ENCODE measurements at places on chromosomes 5 and 9.

GRCh38 chr5:34530637-34531036 is 125.5 kb upstream of the RAI14 start:
- DNase-seq, result peak; percentile 65

- DNase-seq, result no peak
These were observed 27.0 kb downstream of the VCAN start for GRCh38 chr5:83498585-83498984.

GRCh38 chr9:99447951-99448350 is 225.9 kb downstream of the SEC61B start:
- no peak for DNase-seq

DNA sequence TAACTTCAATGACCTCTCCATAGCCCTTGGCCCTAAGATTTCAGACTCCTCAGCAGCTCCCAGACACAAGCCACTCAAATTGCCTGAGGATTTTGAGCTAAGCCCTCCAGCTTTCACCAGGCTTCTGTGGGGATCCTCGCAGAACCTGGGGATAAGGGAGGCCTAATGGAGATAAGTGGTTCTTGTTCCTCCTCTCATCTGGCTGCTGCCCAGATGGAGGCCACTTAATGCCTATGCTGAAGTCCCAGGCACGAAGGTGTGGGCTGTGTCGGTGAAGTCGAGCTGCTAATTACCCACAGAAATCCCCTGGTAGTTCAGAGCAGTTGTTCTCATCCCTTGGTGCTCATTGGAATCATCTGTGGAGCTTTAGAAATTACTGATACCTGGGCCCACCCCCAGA is 10.3 kb upstream of the FAT2 start:
- no peak for DNase-seq

DNA sequence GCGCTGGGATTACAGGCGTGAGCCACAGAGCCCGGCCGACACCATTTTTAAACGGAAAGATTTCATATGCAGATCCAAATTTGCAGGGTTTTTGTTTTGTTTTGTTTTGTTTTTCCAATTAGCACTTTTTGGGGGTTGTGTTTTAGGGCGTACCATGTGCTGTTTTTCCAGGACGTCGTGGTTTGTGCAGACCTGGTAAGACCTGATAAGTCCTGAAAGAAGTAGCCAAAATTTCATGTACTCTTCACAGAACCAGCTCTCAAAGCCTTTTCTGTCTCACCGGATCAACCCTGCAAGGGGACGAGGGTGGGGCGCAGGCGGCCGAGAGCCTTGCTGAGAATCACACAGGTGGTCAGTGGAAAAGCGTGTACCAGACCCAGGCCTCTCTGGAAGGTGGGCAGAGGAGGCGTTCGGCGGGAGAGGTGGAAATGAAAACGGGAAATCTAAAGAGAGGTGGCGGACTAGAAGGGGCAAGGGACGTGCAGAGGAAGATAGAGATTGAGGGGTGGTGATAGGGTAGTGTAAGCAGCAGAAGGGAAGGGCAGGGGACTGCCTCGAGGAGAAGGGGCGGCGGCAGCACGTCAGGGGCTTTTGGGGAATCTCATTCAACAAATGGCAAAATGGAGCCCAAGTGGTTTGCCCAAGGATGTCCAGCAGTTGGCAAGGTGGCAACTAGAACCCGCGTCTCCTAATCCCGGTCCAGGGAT is 1.1 kb upstream of the FAF2 start:
- DNase-seq, result no peak

- DNase-seq, result no peak
These were observed 242.7 kb downstream of the SYK start for GRCh38 chr9:91044354-91044753.

- DNase-seq, result no peak
These were observed 3.3 kb upstream of the LHX2 start for GRCh38 chr9:124008303-124008693.

GRCh38 chr5:139646912-139647505 is 1.1 kb upstream of the CXXC5 start:
- peak; percentile 83 for DNase-seq

DNA sequence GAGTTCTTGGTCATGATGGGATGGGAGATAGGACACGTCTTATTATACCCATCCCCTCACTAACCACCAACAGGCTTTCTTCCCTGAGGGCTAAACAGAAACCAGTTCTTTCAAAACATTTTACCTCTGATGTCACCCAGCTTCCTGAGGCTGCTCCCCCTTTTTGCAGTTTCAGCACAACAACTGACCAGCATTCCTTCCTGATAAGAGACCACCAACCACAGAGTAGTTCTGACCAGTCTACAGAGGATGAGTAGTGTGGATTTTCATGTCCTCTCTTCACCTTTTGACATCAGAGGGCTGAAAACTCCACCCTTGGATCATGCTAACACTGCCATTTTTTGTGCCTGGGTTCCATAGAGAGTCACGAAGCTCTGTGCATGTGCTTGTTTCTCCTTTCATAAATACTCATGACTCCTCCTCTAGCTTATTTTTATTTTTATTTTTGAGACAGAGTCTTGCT is 82.6 kb downstream of the OSTF1 start:
- peak; percentile 88 for DNase-seq

DNA sequence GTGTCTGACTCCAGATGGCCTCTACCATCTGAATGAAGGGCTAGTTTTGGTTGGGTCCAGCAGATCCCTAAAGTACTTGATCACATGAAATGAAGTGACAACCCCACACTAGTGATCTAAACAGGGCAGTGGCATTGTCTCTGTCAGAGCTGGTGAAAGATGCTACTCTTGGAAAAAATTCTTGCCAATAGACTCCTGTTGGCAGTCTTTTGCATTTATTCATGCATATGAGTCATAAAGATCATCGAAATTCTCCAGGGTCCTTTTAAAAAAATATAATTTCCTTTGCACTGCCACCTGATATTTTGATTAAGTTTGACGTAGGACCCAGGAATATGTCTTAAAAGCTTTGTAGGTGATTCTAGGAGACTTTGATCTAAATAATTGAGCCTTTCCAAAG is 135.1 kb upstream of the ELL2 start:
- DNase-seq, result no peak

- DNase-seq, result peak; percentile 56
These were observed 724 bp downstream of the TCERG1 start for GRCh38 chr5:146447734-146448380.

DNA sequence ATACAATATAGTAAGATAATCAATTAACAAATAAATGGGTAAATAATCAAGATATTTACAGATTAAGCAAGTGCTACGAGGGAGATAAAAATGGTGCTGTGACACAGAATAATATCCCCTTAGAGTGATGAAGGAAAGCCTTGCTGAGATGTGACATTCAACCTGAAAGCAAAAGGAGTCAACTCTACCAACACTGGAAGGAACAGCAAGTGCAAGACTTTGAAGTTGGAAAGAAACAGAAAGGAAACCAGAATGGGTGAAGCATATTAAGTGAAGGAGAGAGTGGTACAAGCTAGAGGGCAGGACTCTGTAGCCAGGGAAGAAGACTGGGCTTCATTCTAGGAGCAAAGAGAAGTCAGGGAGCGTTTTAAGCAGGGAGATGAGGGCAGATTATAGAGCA is 12.2 kb upstream of the MEGF9 start:
- no peak for DNase-seq

DNA sequence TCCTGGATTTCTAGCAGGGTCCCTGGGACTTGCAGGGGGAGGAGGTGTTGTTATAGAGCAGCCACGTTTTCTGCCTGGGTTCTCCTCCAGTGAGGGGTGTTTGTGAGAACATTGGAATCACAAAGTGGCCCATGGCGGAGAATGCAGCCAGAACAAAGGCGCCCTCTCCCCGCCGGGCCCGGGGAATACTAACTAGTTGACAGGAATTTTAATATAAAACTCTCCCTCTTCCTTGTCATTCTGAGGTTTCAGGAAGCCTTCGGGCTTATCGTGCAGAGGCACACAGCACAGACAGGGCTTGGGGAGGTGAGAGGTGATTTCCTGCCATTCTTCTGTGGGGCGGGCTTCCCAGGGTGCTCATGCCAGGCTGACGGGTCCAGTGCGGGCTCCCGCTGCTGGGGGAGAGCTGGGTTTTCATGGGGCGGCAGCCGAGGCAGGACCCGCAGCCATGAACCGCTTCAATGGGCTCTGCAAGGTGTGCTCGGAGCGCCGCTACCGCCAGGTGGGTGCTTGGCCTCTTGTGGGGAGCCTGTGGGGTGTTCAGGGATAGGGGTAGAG is 37.7 kb downstream of the RGS3 start:
- no peak for DNase-seq
